ENCODE measurements at places on chromosomes 11 and 22.

GRCh38 chr11:77882396-77882795, 61.5 kb downstream of the AAMDC start:
- DNase-seq: no peak

GRCh38 chr22:42500161-42500835, 19.3 kb downstream of the RRP7A start:
- DNase-seq: peak; percentile 80

GRCh38 chr22:23182309-23183060, 2.2 kb downstream of the BCR start:
- no peak for DNase-seq

GRCh38 chr22:27795696-27796517, 5.6 kb downstream of the MN1 start:
- no peak for DNase-seq

GRCh38 chr11:95044010-95044409, 5.2 kb upstream of the KDM4F start:
- DNase-seq: no peak

DNA sequence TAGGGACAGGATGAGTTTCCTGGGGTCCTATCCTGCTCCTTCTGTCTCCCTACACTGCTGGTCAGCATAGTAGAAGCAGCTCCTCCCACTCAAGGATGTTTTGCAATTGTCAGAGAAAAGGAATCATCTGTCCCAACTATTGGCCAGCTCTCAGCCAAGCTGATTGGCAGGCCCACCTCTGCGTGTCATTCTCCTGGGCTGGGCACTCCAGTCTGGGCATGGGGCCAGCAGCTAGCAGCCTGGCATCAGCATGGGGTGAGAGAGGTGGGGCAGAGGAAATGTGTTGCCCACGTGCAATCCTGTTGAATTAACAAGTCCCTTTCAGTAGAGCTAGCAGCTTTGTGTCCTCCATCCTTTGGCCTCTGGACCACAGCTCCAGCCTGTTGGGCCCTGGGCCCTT, 14.1 kb downstream of the ANKK1 start:
- DNase-seq: peak; percentile 83

DNA sequence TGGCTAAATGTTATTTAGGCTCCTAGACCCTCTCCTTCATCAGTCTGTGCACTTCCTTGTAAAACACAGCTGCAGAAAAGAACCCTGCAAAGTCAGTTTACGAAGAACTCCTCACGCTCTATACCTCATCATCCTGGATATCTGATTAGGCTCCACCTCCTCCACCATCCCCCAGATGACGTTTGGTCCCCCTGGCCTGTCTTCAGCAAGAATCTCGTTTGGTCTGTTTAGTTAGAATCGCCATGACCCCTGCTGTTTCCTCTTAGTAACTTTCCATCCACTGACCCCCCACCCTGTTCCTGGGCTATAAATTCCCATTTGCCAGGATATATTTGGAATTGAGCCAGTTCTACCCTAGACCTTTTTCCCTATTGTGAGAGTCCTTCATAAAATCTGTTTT, 214.1 kb downstream of the OPCML start:
- no peak for DNase-seq

DNA sequence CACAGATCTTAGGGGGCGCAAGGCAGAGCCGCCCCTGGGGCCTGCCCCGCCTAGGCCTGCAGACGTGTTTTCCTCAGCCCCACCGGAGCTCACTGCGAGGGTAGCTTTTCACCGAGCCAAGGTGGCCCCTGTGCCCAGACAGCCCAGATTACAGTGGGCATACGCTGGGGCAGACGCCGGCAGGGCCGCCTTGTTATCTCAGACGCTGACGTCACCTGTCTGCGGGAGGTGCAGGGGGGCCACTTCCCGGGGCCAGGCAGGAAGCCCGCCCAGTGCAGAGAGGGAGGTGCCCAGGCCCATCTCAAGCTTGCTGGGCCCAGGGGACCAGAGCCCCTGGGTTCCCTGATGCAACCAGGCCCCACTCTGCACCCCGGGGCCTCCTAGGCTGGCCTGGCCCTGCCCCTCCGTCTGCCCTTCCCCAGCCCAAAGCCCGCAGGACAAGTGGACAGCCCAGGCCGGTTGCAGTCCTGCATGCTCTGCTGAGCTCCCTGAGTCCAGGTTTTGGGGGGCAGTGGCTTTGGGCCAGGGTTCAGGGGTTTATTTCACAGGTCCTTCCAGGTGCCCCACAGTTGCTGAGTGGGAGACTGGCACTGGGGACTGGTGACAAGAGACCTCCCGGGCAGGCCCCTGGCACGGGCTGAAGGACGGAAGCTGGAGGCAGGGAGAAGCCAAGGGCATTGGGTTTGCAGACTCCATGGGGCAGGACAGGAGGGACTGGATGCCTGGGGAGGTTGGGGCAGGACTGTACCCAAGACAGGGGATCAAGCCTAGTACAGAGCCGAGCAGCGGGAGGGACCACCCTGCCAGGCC, 38.6 kb downstream of the IGF2 start:
- peak; percentile 83 for DNase-seq

DNA sequence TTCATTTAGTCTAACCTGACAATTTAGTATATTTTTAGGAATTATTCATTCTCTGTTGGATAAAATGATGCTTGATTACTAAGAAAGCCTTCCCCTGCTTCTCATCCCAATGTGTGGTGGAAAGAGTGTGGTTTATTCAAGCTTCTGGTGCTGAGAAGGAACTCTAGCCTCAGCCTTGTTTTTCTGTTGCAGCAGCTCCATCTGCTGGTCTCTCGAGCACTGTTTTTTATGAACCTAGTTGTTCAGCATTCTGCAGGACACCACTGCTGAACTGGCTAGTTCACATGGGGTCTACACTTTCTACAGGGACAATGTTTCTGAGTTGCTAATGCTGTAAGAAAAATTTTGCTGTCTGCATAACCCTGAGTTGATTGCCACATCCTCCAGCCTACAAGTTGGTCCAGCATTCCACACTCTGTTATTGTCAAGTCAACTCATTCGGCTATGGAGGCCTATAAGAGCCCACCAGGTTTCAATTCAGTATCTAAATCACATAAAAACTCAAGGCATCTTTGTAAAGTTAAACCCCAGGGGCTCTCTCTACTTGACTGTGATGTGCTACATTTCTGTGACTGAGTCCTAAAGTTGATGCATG, 14.3 kb downstream of the OR2AG2 start:
- DNase-seq: peak; percentile 62

GRCh38 chr22:30568137-30568805, 6.2 kb downstream of the GAL3ST1 start:
- no peak for DNase-seq

- no peak for DNase-seq
Observed at GRCh38 chr11:102573851-102574250, 43.3 kb upstream of the MMP7 start.

All from heart left ventricle (tissue), 16 donors.